Heart left ventricle (tissue), 16 donors: ENCODE measurements at places on chromosomes 11 and 22. TPM values are rescaled to one million over a fixed set of nuclear protein-coding genes. Genes with fewer than 3 reads are reported as not detected.

The GP1BB gene
- 9.2 TPM for total RNA-seq

- DNase-seq: no peak
- H3K27me3 ChIP-seq: peaks cover 3% of the 10 kb centered on the region
- no peaks in the 10 kb centered on the region for H3K4me1 ChIP-seq
- H3K4me3 ChIP-seq: no peak overlapping the region
- H3K27ac ChIP-seq: no peak overlapping the region
- H3K36me3 ChIP-seq: no peaks in the 10 kb centered on the region
These were observed 10.1 kb upstream of the SCN2B start for GRCh38 chr11:118186346-118187107.

DNA sequence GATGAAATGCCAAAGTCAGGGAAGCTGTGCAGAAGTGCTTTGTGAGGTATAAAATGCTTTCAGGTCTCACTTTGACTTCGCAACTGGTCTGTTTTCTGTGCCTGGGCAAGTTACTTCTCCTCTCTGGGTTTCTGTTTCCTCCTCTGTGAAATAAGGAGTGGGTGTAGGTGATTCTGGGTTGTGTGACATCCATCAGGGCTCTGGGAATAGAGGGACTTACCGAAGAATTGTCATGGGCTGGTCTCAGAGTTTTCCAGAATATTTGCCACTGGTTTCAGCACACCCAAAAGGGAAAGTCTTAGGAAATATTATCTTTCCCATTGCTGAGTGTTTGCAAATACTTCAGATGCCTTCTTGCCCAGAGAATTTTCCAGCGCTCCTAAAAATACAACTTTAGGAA is 118.4 kb downstream of the KIAA1671 start:
- H3K27me3 ChIP-seq: no peaks in the 10 kb centered on the region
- no peaks in the 10 kb centered on the region for H3K36me3 ChIP-seq
- no peak overlapping the region for H3K4me3 ChIP-seq
- H3K27ac ChIP-seq: no peak overlapping the region
- no peak for DNase-seq
- H3K4me1 ChIP-seq: no peaks in the 10 kb centered on the region

The FBXO7 gene
- total RNA-seq: 38.3 TPM

DNA sequence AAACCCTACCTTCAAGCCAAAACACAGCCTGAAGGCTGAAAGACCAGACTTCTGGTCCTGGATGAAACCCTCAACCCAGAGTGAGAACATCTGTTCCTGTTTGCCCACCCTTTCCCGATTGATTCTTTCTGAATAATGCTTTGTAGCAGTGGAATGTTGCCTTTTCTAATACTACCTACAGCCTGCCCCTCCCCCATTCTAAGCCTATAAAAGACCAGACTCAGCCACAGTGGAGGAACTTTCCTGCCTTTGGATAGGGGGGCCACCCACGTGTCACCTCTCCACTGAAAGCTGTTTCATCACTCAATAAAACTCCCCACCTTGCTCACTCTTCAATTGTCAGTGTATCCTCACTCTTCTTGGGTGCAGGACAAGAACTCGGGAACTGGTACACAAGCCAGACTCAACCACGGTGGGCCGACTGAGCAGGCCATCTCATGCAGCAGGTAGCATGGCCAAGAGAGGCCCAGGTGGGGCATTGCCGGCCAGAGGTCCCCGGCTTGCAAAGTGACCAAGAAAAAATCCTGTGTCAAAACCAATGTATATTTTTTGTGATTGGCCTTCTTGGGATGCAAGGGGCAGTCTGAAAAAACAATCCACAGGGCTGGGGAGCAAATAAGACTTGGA is 6.6 kb upstream of the APOL6 start:
- no peak overlapping the region for H3K4me3 ChIP-seq
- peaks cover 30% of the 10 kb centered on the region for H3K4me1 ChIP-seq
- no peak for DNase-seq
- H3K27me3 ChIP-seq: no peaks in the 10 kb centered on the region
- H3K27ac ChIP-seq: no peak overlapping the region
- no peaks in the 10 kb centered on the region for H3K36me3 ChIP-seq

The FGF19 gene
- total RNA-seq: not detected

The PLA2G3 gene
- total RNA-seq: not detected

DNA sequence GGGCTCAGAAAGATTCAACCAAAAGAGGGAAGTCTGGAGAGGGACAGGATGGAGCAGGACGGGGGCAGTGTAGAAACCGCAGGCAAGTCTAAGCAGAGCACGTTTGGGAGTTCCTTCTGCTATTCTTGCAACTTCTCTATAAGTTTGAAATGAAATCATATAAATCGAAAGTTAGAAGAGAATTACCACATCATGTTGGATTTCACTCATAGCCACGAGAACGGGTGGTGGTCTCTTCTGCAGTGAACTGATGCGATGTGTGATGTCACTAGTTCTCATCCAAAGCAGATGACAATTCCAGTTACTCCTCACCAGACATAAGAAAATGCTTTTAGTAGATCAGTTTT is 36.0 kb downstream of the KCNQ1 start:
- no peak overlapping the region for H3K4me3 ChIP-seq
- H3K27ac ChIP-seq: no peak overlapping the region
- no peaks in the 10 kb centered on the region for H3K27me3 ChIP-seq
- DNase-seq: no peak
- no peaks in the 10 kb centered on the region for H3K36me3 ChIP-seq

The KDM4E gene
- total RNA-seq: not detected

- H3K36me3 ChIP-seq: no peaks in the 10 kb centered on the region
- H3K4me1 ChIP-seq: peaks cover 91% of the 10 kb centered on the region
- DNase-seq: no peak
- H3K4me3 ChIP-seq: no peak overlapping the region
- no peaks in the 10 kb centered on the region for H3K27me3 ChIP-seq
- H3K27ac ChIP-seq: peak overlapping the region; percentile 78
These were observed 84.4 kb downstream of the RPL27A start for GRCh38 chr11:8766988-8767374.

DNA sequence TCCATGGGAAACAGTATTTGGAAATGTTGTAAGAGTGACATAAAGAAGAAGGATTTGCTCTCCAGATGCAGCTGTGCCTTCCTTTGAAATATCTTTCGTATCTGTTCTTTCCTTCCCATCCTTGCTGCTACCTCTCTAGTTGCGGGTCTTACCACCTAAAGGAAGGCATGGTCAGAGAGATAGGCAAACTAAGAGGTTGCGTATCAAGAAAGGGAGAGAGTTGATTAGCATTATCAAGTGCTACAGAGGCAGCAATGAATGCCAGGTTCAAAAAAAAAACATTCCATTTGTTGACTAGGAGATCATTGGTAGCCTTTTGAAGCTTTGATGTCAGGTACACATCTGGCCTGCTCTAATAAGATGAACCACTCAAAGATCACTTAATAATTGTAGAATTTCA is 4.6 kb downstream of the GTPBP1 start:
- no peak for DNase-seq
- no peaks in the 10 kb centered on the region for H3K27me3 ChIP-seq
- H3K4me1 ChIP-seq: peaks cover 24% of the 10 kb centered on the region
- peaks cover 10% of the 10 kb centered on the region for H3K36me3 ChIP-seq

DNA sequence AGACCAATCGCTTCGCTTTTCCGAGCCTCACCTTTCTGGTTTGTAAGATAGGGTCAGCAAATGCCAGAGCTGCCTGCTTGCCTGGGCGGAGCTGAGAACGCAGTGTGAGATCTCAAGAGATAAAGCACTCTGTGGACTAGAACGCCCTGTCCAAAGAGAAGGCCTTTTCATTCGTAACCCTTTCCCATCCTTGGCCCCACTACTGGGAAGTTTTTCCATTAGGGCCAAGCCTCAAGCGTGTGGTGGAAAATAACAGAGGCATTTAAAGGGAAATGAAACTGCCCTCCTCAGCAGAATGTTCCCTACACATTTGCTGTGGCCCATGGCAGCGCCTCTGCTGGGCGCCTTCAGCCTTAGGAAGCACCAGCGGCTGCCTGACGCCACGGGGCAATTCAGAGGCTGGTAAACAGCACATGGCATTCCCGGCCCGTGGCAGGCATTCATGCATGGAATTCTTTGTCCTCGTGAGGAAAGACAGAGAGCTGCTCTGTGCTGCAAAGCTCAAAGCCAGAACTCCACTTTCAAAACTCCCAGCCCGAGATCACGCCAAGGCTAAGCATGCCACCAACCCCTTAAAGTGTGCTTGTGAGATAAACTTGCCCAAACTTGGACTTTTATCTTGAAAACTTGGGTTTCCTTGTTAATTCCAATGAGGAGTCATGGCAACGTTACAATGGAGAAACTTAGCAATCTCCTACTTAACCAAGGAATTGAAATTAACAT is 38.1 kb downstream of the AHNAK start:
- peaks cover 64% of the 10 kb centered on the region for H3K4me1 ChIP-seq
- H3K27me3 ChIP-seq: no peaks in the 10 kb centered on the region
- peak overlapping the region; percentile 1 for H3K4me3 ChIP-seq

DNA sequence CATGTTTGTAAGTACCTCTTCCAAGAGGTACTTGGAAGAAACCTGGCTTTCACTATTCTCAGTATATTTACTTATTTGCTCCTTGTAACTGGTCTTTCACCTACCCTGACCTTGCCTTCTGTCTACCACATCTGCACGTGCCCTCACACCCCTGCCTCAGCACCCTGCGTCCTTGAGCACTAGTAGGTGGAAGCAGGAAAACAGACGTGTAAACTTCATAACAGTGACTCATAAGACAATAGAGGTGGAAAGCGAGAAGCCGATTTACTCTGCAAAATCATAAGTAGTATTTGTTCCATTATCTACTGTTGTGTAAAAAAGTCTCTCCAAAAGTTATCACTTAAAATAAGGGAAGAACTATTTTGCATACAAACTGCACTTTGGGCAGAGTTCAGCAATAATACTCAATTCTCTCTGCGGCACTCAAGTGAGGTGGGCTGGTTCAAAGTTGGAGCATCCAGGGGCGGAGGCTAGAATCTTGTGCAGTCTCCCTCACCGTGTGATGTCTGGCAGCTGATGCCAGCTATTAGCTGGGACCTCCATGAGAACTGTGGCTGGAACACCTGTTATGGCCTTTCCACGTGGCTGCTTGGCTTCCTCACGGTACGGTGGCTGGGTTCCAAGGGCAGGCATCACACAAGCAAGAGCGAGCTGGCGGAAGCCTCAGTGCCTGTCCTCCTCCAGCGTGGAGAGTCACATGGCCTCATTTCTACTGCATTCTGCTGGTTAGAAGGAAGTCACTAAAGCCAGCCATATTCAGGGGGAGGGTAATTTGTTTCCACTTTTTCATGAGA is 30.4 kb downstream of the PACS1 start:
- H3K36me3 ChIP-seq: no peaks in the 10 kb centered on the region
- peak; percentile 77 for DNase-seq
- no peaks in the 10 kb centered on the region for H3K27me3 ChIP-seq

DNA sequence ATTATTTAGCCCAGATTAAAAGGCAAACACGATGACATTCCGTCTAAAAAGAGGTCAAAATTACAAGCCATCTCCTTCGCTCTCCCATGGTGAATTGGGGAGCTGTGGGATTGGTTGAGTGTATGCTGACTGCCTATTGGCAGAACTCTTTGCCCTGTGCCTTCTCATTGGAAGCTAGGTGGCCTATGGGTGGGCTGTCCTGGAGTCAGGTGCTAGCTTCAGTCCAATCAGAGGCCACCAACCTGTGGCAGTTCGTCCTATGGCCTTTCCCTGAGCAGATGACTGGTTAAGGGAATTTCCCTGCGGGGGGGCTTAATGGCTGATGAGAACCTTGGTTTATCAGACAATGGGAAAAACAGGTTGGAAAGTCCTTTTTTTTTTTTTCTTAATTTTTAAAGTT is 3.2 kb upstream of the MTMR3 start:
- no peaks in the 10 kb centered on the region for H3K27me3 ChIP-seq
- no peak overlapping the region for H3K27ac ChIP-seq
- H3K4me1 ChIP-seq: peaks cover 3% of the 10 kb centered on the region
- H3K4me3 ChIP-seq: no peak overlapping the region

DNA sequence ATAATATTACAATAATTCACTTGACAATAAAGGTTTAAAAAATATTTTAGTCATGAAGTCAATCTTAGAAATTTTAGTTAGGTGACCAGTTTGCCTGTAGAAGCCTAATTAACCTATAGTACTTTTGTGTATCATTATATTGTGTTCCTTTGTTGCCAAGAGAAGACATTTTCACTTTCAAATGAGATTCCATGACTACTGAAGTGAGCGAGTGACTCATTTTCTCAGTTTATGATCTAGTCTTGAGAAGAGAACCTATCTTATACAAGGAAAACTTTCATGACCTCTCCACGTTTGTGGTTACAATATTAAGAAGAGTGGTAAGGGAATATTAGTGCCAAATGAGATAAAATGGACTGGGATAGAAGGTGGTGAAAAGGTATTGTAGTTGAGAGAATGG is 423.9 kb upstream of the CHORDC1 start:
- H3K27ac ChIP-seq: no peak overlapping the region
- H3K4me3 ChIP-seq: no peak overlapping the region
- no peaks in the 10 kb centered on the region for H3K4me1 ChIP-seq
- no peak for DNase-seq
- H3K36me3 ChIP-seq: no peaks in the 10 kb centered on the region
- no peaks in the 10 kb centered on the region for H3K27me3 ChIP-seq

- no peaks in the 10 kb centered on the region for H3K36me3 ChIP-seq
- no peak overlapping the region for H3K4me3 ChIP-seq
- no peaks in the 10 kb centered on the region for H3K27me3 ChIP-seq
- H3K27ac ChIP-seq: no peak overlapping the region
- no peaks in the 10 kb centered on the region for H3K4me1 ChIP-seq
- DNase-seq: peak; percentile 40
These were observed 531.1 kb downstream of the BRD1 start for GRCh38 chr22:49296561-49296960.

The MYBPC3 gene
- total RNA-seq: 1,646 TPM

DNA sequence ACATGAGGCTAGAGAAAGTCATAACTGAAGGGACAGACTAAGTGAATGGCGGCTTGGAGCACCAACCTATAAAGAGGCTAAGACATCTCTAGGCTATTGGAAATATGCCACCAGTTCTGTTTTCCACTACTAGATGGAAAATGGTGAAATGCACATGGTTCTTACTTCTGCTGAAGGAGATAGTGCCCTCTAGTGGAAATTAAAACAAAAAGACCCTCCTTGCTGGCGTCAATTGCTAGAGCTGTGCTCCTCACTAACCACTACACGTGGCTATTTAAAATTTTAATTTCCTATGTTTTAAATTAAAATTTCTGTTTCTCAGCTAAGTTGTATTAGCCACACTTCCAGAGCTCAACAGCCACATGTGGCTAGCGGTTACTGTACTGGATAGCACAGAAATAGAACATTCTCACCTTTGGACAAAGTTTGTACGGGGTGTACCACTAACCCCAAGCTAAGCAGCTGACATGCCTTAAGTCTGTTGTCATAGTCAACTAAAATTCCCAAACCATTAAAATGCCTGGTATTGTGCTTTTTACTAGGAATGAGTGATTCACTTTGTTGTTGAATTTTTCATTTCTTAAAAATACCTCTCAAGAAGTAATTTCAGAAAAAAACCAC is 34.1 kb upstream of the CALCA start:
- H3K27ac ChIP-seq: no peak overlapping the region
- H3K4me1 ChIP-seq: no peaks in the 10 kb centered on the region
- no peak for DNase-seq
- no peaks in the 10 kb centered on the region for H3K36me3 ChIP-seq
- H3K4me3 ChIP-seq: no peak overlapping the region

The LYVE1 gene
- 87.0 TPM for total RNA-seq

- H3K4me3 ChIP-seq: no peak overlapping the region
- H3K27ac ChIP-seq: no peak overlapping the region
- no peak for DNase-seq
- H3K27me3 ChIP-seq: no peaks in the 10 kb centered on the region
- no peaks in the 10 kb centered on the region for H3K36me3 ChIP-seq
These were observed 111.3 kb downstream of the SLC17A6 start for GRCh38 chr11:22449441-22449840.
